Activated CD4-positive, alpha-beta T cell treated with anti-CD3 and anti-CD28 coated beads, Interleukin-2, amount 50 U/mL, for 16 hours (primary cell): ENCODE measurements at places on chromosomes 6 and 20.

DNA sequence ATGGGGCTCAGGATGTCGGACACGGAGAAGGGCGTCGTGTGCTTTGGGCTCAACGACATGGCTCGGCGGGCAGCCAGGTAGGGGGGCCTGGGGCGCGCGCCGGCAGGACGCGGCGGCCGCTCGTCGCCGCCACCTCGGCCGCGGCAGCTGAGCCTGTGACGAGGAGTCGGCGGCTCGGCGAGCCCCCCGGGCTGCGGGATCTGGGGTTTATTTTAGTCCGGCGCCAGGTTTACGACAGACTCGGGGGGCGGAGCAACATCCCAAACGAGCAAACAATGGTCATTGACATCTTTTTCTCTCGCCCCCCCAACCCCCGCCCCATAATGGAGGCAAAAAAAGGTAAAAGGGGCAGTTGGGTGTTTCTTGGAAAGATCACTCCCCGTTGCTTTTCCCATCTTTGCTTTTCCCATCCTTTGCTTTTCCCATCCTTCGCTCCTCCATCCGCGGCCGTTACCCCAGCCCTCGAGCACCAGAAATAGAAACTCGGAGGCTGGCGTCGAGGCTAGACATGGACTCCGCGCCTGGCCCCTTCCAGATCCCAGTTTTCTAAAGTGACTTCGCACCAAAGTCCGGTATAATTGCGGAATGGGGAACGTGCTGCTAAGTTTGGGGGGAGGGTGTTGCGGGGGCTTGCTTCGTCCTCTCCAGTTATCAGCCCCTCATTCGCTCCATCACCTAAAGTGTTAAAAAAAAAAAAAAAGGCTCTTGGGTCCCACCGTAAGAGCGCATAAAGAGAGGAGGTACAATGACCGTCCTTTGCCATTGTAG, at the start of gene NKX2-4:
Gene NKX2-4, minus strand, starts transcription at position 186 of the 768 bp plus-strand sequence. Its CDS starts 127 bp downstream, at position 59.
- DNase-seq = no peak

DNA sequence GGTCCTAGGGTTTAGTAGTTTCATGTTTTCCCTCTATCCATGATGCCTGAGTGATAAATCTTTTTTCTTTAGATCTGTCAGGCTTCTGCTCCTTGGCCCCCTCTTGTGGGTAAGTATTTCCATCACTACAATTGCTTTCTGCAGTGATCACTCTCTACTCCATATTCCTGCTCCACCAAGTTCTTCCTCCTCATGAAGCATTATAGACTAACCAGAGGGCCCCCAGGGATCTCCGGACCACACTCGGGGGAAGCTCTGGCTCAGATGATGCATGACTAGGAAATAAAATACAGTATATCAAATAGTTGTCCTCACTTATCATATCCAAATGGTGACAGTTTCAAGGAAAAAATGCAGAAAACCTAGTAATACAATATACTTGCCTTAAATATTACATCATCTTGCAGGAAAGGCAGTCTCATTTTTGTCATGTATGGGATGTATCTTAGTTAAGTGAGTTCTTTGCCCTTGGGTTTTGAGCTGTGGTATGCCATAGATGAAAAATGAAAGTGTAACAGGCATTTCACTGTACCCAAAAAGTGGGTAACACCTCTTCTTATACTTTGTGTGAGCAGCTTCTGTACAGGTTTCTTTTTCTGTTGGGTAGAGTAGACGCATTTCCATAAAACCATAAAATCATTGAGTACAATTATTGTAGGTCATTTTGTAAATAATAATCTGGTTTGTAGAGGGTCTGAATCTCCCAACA, 200.9 kb upstream of the EYA4 start:
- no peak for DNase-seq

GRCh38 chr6:157956171-157956730, 25.4 kb upstream of the SYNJ2 start:
- no peak for DNase-seq

DNA sequence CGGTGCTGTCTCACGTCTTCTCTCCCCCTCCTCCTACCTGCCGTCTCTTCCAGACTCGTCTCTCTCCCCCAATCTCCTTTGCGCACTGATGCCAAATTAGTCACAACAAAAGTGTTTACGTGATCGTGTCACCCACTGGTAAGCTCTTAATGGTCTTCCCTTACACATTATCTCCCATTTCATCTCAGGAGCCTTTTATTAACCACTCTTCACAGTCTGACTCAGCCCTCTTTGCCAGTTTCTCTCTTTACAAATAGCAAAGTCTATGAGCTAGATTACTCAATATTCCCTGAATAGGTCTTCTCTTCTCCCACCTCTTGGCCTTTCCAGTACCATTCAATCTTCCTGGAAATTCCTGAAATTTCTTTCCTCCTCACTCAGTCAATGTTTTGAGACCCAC, 247.0 kb downstream of the ESR1 start:
- peak; percentile 45 for DNase-seq

DNA sequence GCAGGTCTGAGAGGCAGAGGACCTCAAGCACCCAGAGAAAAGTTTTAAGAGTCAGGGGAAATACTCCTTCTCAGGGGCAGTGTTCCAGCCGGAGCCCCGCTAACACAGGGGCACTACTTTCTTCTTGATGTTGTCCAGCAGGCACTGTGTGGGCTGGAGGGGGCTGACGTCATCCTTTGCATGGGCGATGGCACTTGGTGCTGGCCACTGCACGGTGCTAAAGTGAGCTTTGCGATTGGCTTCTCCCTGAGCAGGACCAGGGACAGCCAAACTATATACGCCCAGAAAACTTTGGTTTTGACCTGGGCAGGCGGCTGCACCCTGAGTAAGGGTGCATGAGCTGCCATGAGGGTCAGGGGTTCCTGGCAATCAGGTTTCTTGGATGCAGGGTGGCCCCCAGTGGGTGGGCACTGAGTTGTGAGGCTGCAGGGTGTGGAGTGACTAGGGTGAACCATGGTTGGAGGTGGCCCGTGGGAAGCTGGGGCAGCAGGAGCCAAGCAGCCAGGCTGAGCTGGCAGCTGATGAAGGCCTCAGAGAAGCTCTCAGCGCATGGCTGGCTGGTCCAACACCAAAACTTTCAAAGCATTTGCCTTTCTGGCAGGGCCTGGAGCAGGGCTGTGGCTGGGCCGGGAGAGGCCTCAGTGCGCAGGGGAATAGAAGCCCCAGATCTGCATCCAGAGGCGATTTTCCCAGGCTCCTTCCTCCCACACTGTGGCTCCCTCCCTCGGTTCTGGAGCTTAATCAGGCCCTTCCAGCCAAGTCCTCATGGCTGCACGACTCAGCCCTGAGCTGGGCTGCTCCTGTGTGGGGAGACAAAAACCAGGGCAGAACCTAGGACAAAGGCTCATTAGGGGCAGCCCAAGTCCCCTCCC, 18.3 kb downstream of the MRPS18A start:
- no peak for DNase-seq

DNA sequence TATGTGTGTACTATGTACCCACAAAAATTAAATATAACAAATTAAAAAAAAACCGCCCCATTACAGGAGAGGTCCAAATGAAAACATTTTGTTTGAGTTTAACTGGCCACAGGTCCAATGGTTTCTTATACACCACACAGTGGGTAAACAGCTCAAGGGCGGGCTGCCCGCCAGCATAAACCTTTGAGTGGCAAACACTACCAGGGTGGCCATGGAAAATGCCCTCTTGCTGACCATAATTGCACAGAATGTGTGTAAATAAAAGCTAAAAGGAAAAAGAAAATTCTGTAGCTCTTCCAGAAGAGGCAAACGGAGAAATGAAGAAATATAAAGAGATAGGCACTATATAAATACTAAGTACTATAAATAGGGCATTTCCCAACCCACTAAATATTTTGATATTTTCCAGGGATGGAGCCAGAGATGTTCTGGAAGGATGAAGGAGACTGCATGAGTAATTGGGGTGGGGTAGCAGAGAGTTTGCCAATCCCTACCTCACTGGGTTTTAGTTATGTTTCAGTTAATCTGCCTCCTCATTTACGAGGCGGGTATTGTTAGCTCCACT, 1.1 kb upstream of the CDC5L start:
- DNase-seq = no peak

DNA sequence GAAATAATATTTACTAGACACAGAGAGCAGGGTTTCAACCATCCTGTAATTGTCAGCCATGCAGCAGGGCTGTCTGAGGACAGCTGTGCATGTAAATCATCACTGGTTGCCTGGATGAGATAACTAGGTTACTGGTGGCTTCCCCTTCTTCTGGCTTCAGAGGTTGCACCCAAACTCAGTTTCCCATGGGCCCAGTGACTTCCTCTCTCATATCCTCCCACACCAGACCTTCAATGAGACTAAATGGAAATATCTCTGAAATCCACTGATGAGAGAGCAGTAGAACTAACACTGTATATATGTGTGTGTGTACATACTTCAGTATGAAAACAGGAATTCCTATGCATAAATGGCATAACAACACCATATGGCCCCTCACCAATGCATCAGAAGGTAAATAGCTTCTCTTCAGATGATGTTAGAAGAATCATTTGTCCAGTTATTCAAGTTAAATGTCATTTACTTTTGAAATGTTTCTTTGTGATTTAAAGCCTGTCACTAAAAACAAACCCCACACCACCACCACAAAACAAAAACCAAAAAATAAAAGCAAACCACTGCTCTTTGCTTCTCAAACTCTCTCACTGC, 51.0 kb upstream of the IL20RA start:
- no peak for DNase-seq

- DNase-seq = no peak
Observed at GRCh38 chr6:33144373-33144772, 47.9 kb downstream of the COL11A2 start.

DNA sequence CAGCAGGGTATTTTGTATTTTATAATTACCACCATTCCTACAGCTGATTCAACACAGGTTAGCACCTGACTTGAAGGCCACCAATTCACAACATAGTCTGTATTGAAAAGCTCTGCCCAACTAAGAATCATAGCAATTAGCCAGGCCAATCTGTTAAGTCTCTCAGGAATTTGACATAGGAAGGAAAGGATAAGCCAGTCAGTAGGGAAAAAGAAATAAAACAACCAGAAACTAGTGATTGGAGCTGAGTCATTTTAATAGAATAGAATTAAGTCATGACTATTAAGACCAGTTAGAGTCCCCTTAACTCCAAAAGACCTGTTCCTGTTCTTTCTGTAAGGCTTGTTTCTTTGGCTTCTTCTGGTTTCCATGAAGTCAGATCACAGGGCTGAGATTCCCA, 8.1 kb downstream of the RANBP9 start:
- DNase-seq = no peak

DNA sequence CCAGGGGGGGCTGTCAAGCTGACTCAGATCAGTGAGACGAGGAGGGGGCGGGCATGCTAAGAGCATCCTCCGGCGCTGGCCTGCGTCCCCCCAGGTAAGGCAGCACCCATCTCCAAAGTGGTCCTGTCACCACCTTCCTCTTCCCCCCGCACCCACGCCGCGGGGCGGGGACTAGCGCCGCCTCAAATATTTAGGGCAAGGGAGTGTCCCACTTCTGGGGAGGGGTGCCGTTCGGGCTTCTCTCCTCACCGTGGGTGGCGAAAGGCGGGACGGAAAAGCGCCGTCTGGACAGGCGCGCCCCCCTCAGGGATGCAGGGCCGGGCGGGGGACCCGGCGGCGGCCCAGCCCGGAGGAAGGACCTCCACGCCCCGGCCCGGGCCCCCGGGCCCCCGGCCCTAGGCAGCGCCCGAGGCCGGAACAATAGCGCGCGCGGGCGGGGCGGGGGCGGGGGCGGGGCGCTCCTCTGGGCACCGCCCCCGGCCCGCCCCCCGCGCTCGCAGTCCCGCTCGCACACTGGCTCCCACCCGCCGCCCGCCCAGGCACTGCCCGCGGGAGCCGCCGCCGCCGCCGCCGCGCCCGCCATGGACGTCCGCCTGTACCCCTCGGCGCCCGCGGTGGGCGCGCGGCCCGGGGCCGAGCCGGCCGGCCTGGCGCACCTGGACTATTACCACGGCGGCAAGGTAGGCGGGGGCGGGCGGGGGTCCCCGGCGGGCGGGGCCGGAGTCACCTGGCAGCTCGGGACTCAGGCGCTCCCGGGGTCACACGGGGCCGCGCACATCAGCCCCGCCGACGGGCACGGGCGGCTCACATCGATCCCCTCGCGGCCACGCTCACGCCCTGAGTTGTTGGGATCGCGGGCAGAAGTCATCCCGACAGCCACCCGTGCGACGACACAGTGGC, at the start of gene TOX2:
Gene TOX2, plus strand, starts transcription at position 542 of the 900 bp plus-strand sequence. Its CDS starts 40 bp downstream, at position 582.
- DNase-seq = no peak

DNA sequence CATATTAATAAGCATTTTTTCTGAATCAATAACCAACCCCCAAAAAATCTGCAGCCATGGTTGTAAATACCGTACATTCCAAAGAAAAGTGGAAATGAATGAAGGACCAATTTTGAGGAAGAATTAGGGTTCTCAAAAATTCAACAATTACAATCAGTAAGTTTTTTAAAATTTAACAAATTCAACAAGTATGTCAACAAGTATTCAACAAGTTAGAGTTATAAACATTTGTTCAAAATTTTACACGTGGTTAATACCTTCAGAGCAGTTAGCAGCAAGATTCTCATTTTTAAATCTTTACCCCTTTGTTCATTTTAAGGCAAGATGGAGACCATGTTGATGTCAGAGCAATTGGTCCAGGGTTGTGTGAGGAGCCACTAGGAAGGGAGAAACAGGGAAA, 27.6 kb upstream of the ANKEF1 start:
- no peak for DNase-seq

- no peak for DNase-seq
Observed at GRCh38 chr6:2646346-2646745, 104.4 kb downstream of the MYLK4 start.

DNA sequence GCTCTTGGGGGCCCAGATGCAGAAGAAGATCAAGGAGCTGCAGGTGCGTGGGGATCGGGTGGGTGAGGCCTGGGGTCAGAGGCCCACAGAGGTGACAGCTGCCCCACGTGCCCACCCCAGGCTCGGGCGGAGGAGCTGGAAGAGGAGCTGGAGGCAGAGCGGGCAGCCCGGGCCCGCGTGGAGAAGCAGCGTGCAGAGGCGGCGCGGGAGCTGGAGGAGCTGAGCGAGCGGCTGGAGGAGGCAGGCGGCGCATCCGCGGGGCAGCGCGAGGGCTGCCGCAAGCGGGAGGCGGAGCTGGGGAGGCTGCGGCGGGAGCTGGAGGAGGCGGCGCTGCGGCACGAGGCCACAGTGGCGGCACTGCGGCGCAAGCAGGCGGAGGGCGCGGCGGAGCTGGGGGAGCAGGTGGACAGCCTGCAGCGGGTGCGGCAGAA, 41.5 kb downstream of the MYH7B start:
- peak; percentile 10 for DNase-seq

- DNase-seq = no peak
Observed at GRCh38 chr6:34044945-34045595, 100.8 kb downstream of the GRM4 start.

DNA sequence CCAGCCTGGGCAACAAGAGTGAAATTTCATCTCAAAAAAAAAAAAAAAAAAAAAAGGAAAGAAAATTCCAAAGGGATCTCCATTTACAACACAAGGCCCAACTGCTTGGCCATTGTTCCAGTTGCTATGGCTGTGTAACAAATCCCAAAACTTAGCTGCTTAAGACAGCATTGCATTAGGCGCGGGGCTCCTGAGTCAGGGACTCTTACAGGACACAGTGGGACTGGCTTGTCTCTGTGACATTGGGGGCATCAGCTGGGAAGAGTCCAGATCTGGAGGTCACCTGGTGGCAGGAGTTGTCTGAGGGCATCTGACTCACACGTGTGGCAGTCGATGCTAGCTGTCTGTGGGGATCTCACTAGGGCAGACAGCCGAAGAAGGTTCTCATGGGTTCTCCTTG, 35.6 kb downstream of the TTLL9 start:
- no peak for DNase-seq
